ENCODE measurements at places on chromosomes 3 and 15.

- no peak for DNase-seq
These were observed 431.2 kb downstream of the SOX2 start for GRCh38 chr3:182142928-182143327.

GRCh38 chr3:140717921-140718320 is 40.1 kb downstream of the TRIM42 start:
- DNase-seq, result no peak

GRCh38 chr15:51139091-51139490 is 44.4 kb upstream of the TNFAIP8L3 start:
- DNase-seq, result no peak

- no peak for DNase-seq
These were observed 47.7 kb downstream of the PDZRN3 start for GRCh38 chr3:73576999-73577461.

DNA sequence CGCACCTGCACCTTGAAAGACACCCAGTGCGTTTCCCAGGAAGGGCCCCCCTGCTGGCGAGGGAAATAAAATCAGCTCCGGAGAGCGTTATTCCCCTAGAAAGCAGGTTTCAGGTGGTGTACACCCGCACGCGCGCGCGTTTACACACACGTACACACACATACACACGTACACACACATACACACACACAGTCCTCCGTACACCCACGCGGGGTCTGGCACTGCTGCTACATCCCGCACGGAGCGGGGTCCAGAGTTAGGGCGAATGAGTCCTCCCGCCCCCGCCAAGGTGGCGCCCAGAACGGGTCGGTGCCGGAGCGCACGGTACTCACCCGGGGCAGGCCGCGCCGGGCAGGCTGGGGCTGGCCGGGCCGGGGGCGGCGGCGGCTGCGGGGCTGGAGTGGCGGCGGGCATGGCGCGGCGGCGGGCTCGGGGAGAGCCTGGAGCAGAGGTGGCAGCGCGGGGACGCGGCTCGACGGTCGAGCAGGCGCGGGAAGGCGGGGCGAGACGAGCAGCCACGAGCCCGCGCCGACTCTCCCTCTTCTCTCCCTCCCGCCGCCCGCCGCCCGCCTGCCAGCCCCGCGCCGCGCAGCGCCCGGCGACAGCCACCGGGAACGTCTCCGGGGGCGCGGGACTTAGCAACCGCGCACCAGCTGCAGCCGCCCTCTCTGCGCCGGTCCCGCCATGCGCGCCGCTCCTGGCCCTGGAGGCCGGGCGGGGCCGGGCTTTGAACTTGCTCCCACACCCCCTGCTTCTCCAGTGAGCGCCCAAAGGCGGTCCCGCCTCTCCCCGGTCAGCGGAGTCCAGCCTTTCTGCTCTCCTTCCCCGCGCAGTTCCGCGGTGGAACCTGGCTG is at the start of gene DCLK3:
DCLK3 (minus strand) TSS at position 704 of the 854 bp plus-strand sequence; CDS start at position 414, 290 bp downstream.
- no peak for DNase-seq

GRCh38 chr3:107850681-107851080 is 240.2 kb downstream of the CD47 start:
- DNase-seq, result no peak

- DNase-seq, result no peak
These were observed 118.8 kb downstream of the ECT2 start for GRCh38 chr3:172869368-172869771.

GRCh38 chr3:191176038-191176785 is 22.8 kb upstream of the OSTN start:
- no peak for DNase-seq

GRCh38 chr15:54017251-54017650 is 39.0 kb downstream of the UNC13C start:
- DNase-seq, result no peak
